ENCODE measurements at places on chromosomes 11 and 22. TPM values are rescaled to one million over a fixed set of nuclear protein-coding genes. Genes with fewer than 3 reads are reported as not detected.

GRCh38 chr11:134638796-134639430, 226.9 kb upstream of the B3GAT1 start:
- DNase-seq: no peak

DNA sequence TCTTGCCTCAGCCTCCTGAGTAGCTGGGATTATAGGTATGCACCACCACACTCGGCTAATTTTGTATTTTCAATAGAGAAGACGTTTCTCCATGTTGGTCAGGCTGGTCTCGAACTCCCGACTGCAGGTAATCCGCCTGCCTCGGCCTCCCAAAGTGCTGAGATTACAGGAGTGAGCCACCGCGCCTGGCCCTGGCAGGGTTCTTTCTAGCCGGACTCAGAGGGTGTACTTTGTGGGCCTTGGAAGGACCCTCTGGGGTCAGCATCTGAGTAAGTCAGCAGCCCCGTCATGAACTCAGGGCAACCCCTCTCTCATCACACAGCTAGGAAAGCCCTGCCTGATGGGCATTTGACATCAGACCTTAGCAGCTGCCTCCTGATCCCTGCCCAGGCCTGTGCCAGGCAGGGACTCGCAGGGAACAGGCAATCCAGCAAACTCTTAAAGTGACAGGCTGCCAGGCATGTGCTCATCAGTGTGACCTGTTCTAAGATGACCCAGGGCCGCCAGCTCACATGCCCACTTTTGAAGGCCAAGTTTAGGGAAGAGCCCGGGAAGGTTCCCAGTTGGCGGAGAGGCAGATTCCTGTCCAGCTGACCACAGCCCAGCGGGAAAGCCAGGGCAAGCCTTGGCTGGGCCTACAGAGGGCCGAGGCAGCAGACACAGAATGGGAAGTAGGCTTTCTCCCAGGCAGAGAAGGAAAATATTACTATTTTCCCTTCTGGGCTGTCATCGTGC, 92.9 kb downstream of the MORC2 start:
- no peak for DNase-seq

DNA sequence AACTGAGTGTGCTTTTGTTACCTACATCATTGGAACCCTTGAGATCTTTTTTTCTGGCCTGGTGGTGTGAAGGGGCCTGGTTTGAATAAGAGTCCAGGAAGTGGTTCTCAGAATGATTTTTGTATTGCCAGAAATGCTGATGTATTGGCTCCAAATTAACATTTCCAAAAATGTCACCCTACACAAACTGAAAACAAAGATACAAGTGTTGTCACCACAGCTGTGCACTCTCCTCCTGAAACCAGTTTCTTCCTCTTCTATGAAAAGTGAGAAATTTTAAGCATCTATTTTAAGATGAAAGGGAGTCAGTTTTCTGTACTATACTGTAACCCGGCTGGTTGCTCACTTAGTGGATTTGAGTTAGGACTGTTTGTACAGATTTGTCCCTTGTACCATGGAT, 218.8 kb downstream of the PGR start:
- no peak for DNase-seq

DNA sequence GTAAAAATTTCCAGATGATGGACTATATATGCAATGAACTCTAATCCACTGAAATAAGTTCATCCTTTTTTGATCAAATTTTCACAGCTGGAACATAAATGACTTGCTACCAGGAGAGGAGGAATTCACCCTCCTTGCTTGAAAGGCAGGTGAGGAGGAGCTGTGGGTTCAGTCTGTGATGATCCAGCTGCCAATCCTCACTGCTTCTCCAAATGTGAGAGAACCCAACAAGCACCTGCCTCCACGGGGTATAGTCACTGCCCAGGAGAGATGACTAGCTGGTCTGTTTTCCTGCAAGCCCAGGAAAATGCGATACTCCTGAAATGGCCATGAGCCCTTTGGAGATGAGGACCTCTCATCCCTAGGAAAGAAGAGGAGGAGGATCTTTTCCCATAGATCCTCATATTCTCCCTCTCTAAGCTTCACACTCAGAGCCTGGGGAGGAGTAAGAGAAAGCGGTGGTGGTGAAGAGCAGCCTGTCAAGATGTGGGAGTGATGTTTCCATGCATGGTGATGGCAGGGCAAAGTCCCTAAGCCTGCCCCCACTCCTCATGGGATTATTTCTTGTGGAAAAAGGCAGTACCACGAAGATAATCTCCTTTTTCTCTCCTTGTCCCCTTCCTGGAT, 77.9 kb upstream of the USP47 start:
- DNase-seq: no peak

GRCh38 chr11:110130642-110131238, 37.5 kb downstream of the ZC3H12C start:
- no peak for DNase-seq

DNA sequence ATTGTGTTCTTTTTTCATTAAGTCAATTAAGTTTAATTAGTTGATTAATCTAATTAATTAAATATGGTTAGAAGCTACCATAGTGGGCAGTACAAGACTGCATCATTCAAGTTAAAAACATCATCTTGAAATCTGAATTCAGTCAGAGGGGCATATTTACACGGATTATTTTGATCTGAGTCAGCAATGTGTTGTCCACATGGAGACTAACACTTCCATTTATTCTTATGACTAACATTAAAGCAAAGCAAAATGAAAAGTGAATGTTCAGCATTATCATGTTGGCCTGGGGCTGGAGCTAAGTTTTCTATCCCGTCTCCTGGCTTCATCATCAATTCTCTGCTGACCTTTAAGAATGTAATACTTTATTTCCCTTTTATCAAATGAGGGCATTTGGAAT, 17.3 kb downstream of the FLI1 start:
- DNase-seq: no peak

GRCh38 chr11:110296226-110297075, at the start of gene RDX:
Gene RDX, minus strand, starts transcription at chr11:110296614. Its CDS starts 16,922 bp downstream, at chr11:110279692.
- peak; percentile 35 for DNase-seq

DNA sequence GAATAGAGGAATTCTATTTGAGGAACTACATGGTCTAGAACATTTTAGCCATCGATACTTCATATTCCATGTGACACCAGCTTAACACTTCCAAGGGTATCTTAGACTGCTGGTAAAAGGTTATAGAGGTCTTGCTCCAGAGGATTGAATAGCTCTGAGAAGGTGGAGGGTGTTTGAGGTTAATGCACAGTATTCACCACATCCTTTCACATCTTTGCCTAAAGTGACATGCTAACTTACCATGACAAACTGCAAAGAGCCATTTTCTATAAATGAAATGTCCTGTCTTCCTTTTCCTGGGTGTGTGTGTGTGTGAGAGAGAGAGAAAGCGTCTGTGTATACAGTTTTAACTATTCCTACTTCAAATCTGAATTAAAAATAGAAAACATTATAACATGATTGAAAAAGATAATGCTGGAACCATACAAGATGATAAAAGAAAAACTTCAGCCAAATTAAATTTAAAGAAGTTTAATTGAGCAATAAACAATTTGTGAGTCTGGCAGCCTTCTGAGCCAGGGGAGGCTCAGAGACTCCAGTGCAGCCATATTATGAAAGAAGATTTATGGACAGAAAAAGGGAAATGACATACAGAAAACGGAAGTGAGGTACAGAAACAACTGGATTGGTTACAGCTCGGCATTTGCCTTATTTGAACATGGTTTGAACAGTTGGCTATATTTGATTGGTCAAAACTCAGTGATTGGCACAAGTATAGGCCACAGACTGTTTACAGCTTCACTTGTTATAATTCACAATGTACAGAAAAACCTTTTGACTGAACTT, 320.9 kb upstream of the CCDC179 start:
- DNase-seq: no peak

DNA sequence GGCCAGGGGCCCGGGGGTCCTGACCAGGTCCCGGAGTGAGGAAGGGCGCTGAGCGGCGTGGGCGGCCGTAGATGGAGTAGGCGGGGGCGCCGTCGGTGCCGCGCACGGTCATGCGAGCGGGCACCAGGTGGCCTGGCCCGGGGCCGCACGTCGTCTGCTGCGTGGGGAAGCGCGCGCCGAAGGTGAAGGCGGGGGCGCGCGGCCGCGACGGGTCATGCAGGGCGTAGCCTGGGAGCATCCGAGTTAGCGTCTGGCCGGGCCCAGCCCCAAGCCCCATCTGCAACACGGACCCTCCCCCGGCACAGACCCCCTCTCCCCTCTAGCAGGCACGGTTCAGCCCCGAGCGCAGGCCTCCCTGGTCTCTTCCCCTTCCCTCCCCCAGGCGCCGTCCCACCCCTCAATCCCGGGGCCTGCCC, 1.7 kb upstream of the TYMP start:
- no peak for DNase-seq

DNA sequence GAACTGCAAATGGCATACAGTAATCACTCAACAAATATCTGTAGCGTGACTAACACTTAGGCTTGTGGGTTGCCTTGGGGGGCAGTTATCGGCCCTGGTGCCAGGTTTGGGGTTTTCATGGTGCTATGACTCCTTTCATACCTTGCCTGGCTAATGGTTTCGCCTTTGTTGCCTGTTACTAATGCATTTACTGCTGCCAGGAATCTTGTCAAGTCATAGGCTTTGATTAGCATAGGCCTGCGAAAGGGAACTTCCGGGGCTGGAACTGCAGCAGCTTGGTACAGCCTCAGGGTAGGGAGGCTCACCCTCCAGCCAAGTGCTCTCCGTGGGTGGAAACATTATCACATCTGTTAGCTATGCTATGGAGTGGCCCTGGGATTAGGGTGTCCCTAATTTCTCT, 13.2 kb downstream of the SLC25A18 start:
- DNase-seq: no peak

- DNase-seq: no peak
Measured at GRCh38 chr11:9672918-9673317, 9.0 kb downstream of the SWAP70 start.

DNA sequence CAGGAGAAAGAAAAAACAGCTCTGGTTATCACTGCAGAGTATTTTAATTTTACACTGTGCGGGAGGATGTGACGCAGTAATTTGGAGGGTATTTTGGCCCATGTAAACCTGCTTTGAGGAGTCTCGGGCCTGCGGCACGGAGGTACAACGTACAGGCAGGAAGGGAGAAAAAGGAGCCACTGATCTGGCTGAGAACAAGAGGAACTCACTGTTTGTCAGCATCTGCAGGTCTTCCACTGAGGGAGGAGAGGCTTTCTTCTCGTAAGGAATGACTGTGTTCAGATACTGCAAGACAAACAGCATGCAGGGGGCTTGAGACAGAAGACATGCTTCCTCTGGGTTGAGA, 44.0 kb downstream of the FEZ1 start:
- DNase-seq: no peak

DNA sequence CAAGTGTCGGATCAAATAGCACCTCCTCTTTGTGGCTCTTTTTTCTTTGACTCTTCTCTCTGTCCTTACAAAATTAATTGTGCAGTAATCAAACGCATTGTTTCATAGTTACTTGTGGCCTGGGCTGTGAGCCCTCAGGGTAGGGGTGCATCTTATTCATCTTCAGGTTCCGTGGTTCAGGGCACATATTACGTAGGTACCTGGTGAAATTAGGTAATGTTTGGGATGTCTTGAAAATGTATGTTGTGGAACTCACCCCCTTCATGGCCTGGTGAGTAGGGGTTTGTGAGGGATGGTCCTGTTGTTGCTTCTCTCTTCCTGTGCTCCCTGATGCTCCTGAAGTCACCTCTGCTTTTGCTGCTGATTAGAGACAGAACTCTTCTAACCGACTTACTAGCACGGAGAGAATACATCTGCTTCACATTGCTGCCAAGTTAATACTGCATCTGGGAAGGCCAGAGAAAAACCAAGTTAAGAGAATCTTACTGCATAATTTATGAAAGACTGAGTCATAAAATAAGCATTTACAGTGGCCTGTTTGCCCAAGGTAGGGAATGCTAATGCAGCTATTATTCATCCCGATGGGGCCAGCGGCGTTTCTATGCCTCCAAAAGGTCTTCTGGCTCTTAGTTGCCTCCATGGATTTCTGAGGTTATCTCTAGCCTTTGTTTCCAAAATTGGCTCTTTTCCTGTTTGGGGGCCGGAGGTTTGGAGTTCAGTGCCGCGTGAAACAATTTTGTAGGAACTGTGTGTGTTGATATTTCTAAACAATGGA, 66.9 kb downstream of the TBC1D22A start:
- no peak for DNase-seq

DNA sequence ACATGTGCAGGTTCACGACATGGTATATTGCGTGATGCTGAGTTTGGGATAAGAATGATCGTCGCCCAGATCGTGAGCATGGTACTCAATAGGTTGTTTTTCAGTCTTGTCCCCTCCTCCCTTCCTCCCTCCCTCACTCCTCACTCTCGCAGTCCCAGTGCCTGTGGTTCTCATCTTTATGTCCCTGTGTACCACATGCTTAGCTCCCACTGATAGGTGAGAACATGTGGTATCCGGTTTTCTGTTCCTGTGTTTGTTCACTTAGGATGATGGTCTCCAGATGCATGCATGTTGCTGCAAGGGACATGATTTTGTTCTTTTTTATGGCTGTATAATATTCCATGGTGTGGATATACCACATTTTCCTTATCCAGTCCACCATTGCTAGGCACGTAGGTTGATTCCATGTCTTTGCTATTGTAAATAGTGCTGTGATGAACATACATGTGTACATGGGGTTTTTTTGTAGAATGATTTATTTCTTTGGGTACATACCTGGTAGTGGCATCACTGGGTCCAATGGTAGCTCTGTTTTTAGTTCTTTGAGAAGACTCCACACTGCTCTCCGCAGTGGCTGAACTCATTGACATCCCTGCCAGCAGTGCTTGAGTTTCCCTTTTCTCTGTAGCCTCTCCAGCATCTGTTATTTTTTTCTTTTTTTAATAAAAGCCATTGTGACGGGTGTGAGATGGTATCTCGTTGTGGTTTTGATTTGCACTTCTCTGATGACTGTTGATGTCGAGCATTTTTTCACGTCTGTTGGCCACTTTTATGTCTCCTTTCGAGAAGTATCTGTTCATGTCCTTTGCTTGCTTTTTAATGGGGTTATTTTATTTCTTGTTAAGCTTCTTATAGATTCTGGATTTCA, 16.4 kb downstream of the ZBED4 start:
- DNase-seq: no peak

GRCh38 chr11:101096036-101096704, 33.4 kb downstream of the PGR start:
- DNase-seq: no peak

GRCh38 chr22:22752556-22753477, 108.4 kb downstream of the GGTLC2 start:
- no peak for DNase-seq

DNA sequence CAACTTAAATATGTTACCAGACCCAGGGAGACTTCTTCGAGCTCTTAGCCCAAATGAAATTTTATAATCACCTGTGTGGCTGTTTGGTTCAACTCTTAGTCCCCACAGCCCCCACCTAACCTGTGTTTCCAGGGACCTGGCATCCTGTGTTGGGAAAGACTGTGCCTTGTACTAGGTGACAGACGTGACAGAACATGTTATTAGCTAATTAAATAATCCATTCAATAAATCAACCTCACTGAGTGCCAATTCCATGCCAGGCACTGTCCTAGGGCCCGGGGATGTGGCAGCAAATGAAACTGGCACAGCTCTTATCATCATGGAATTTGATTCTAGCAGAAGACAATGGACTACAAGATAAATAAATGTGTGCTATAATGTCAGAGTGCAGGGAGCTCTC, 431.9 kb downstream of the MIAT start:
- no peak for DNase-seq

- DNase-seq: no peak
Measured at GRCh38 chr11:73274722-73275380, 2.7 kb downstream of the P2RY6 start.

- DNase-seq: no peak
Measured at GRCh38 chr11:72673943-72674828, at the start of gene PDE2A. Gene PDE2A, minus strand, starts transcription at chr11:72674422. Its CDS starts 215 bp downstream, at chr11:72674207.

PEX16 gene
- 33.9 TPM for total RNA-seq

DERL3 gene
- not detected for total RNA-seq

MS4A12 gene
- not detected for total RNA-seq

C22orf31 gene
- total RNA-seq: not detected

GTSE1 gene
- not detected for total RNA-seq

PLEKHA7 gene
- total RNA-seq: 41.6 TPM

QSER1 gene
- 35.1 TPM for total RNA-seq

OR51E1 gene
- 0.39 TPM for total RNA-seq

ACTN3 gene
- not detected for total RNA-seq

CPT1B gene
- 22.6 TPM for total RNA-seq
